ENCODE measurements at places on chromosomes 13 and 19. TPM values are rescaled to one million over a fixed set of nuclear protein-coding genes. Genes with fewer than 3 reads are reported as not detected.

MAU2 gene
- total RNA-seq: 32.4 TPM

RASAL3 gene
- total RNA-seq: not detected

ABCC4 gene
- 65.7 TPM for total RNA-seq

ATP5F1D gene
- 12.1 TPM for total RNA-seq

GPR18 gene
- not detected for total RNA-seq

ZIC2 gene
- not detected for total RNA-seq

GPR4 gene
- total RNA-seq: not detected

DNA sequence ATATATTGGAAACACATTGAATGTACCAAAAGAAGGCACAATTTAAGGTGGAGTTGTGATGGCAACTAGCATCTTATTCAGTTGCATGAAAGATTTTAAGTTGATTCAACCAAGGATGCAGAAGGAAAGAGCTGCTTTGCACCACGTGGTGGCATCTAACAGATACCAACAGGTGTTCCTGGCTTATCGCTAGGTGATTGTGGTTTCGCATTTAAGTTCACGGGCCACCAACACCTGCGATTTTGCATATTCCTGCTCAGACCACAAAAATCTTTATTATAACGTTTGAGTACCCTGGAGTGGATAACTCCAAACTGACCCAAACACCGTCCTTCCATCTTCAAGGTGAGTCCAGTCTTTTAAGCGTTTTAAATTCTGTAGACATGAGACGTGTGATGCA is 45.3 kb downstream of the RGCC start:
- DNase-seq: no peak

DNA sequence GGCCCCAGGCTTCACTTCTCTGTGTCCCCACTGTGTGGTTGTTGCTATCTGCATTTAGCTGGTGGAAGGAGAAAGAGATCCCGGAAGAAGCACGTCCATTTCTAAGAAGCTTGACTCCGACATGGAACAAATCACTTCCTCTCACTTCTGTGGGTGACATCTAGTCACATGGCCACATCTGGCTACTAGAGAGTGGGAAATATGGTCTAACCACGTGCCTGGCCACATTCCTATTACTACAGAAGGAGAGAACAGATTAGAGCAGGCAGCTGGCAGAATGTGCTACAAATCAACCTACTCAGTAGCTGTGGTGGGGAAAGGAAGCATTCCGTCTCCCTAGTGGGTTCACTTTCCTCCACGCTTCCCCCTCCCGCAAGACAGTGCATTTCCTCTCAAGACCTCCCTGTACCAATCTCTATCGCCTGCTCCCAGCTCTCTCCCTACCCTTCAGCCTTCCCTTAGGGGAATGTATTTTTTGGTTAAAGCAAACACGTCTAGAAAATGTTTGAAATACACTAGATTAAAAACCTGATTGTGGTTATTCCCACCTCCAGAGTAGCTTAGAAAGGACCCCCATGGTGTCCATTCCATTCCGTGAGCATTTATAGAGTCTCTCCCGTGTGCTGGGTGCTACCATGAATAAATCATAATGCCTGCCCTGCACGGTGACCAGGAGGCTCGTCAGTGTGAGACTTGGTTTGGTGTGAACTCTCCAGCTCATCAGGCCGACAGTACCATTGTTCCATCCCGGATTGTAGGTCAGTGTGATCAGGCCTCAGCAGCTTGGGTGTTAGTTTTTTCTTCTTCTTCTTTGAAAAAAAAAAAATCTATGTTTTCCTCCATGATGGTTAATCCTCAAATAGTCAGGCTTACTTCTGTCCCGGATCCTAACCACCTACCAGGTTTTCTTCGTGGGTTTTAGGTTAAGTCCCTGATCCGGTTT is 8.0 kb upstream of the AMER2 start:
- no peak for DNase-seq

- no peak for DNase-seq
Observed at GRCh38 chr13:30714629-30715371, 20.5 kb upstream of the ALOX5AP start.

GRCh38 chr19:34458677-34459076 is 22.9 kb upstream of the WTIP start:
- no peak for DNase-seq

GRCh38 chr13:85408415-85408814 is 390.8 kb downstream of the SLITRK6 start:
- no peak for DNase-seq

- DNase-seq: peak; percentile 93
Observed at GRCh38 chr19:4057931-4058692, 8.6 kb downstream of the ZBTB7A start.

GRCh38 chr19:1503089-1503924 is 9.5 kb downstream of the ADAMTSL5 start:
- peak; percentile 49 for DNase-seq

DNA sequence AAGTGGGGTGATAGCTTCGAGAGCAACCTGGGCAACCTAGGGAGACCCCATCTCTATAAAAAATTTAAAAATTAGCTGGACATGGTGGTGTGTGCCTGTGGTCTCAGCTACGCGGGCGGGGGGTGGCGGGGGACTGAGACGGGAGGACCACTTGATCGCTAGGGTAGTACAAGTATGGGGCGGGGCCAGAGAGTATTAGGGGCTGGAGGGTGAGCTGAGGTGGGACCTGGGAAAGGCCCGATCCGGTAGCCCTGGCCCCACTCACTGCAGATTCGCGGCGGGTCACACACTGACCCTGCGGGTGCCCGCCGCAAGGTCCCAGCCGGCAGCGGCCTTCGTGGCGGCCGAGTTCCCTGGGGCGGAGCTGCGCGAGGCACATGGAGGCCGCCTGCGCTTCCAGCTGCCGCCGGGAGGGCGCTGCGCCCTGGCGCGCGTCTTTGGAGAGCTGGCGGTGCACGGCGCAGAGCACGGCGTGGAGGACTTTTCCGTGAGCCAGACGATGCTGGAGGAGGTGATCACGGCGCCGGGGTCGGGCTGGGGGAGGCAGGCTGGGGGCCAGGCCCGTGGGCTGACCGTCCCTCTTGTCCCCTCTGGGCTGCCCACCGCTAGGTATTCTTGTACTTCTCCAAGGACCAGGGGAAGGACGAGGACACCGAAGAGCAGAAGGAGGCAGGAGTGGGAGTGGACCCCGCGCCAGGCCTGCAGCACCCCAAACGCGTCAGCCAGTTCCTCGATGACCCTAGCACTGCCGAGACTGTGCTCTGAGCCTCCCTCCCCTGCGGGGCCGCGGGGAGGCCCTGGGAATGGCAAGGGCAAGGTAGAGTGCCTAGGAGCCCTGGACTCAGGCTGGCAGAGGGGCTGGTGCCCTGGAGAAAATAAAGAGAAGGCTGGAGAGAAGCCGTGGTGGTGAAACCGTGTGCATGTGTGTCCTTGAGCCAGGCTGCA is 2.0 kb upstream of the ARHGAP45 start:
- peak; percentile 77 for DNase-seq

- no peak for DNase-seq
Observed at GRCh38 chr19:52234406-52234805, 35.0 kb upstream of the ZNF766 start.

DNA sequence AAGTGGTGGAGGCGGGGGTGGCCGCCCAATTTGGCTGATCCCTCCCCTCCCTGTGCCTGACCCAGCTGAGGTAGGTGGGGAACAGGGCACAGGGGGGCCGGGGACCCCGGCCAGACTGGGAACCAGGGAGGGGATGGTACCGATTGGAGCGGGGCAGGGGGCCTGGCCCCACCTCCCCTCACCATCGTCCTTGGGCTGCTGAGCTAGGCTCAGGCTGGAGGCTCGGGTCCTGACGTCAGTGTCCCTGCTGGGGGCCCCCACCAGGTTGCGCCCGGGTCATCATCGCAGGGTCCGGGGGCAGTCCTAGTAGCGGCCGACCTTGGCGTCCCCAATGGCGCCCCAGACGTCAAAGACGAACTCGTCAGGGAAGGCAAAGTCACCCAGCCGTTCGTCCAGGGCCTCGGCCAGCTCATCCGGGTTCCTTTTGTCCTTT is 3.0 kb upstream of the PTGER1 start:
- no peak for DNase-seq

DNA sequence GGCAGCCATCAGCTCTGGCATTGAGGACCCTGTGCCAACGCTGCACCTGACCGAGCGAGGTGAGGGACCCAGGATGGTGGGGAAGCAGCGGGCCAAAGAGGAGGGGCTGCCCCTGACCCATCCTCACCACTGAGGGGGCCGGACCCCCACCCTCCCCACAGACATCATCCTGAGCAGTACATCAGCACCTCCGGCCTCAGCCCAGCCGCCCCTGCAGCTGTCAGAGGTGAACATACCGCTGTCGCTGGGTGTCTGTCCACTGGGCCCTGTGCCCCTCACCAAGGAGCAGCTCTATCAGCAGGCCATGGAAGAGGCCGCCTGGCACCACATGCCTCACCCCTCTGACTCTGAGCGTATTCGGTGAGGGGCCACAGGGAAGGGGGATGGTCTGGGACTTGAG is 7.3 kb downstream of the LENG1 start:
- no peak for DNase-seq

DNA sequence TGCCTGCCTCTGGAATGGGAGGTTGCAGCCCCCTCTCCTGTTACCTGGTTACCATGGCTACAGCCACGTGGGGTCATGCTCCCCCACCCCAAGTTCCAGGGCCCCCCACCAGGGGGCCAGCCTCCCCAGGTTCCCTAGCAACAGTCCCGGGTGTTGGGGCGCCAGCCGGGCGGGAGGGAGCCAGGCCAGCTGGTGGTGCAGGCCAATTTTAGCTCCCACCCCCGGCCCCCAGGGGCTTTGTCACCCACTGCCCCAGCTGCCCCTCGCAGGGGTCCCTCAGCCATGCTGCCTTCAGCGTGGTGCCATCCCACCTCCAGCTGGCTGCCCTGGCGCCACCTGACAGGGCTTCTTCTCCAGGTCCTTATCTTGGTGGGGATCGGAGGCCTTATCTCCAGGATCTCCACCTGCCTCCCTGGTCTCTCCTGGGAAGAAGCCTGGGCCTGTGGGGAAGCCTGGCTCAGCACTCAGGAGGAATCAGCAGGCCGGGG is 3.0 kb downstream of the MARK4 start:
- DNase-seq: no peak

DNA sequence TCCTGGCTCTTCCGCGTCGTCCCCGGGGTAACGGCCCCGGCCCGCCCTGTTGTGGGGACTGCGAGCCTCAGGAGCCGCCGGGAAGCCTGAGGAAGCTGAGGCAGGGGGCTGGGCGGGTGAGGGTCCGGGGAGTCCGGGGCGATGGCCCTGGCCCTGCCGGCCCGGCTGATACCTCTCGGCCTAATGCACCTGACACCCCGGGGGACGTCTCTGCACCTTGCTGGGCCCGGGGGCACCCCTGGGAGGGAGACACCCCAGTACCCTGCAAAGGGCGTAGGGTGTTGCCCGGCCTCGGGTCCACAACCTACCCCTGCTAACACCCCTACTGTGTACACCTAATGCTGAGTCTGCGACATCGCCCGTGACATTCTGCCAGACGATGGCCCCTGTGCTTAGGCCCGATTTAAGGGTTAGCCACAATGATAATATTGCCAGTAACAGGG is 410 bp downstream of the PIN1 start:
- no peak for DNase-seq

DNA sequence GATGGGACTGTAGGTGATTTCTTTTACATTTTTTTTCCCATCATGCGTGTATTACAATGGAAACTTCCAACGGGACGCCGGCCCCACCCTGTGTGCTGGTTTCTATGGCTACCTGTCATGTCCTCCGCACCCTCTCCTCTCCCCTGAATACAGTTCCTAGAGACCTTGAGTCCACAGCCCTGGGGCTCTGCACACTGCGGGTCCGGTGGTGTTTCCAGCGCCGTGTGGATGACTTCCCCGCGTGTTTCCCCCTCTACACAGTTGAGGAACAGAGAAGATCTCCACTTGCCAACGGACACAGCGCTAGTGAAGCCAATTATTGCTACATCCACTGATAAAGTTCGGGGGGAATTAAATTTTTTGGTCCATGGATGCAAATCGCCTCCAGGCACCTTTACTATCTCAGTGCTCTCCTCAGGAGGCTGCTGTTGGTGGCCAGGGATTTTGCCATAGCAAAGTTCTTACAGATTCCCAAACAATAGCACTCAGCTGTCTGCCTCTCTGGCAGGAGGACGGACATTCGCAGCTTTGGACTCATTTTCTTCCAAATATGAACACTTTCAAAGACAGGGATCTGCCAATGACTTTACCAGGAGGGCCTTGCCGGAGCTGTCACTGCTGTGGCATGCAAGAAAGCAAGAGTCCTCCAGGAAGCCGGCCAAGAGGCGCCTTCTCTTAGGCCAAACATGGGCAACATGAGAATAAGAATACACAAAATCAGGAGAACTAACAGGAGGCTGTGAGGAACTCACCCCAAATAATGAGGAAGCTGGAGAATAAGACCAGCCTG is 39.3 kb upstream of the GAS6 start:
- DNase-seq: no peak

DNA sequence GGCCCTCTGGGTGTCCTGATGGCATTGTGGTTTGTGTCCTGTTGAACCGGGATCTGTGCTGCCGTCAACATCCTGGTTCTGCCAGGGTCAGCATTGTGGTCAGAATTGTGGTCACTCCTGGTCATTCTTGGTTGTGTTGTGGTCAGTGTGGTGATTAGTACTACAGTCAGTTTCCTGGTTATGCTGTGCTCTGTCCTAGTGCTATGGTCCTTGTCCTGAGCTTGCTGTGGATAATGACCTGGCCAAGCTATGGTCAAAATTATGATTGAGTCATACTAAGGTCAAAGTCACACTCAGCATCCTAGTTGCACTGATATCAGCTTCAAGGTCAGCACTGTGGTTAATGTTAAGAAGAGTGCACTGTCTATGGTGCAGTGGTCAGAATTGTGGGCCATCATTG is 4.5 kb upstream of the OLFM2 start:
- DNase-seq: no peak

- no peak for DNase-seq
Observed at GRCh38 chr19:4442819-4443146, 14.8 kb downstream of the UBXN6 start.

DNA sequence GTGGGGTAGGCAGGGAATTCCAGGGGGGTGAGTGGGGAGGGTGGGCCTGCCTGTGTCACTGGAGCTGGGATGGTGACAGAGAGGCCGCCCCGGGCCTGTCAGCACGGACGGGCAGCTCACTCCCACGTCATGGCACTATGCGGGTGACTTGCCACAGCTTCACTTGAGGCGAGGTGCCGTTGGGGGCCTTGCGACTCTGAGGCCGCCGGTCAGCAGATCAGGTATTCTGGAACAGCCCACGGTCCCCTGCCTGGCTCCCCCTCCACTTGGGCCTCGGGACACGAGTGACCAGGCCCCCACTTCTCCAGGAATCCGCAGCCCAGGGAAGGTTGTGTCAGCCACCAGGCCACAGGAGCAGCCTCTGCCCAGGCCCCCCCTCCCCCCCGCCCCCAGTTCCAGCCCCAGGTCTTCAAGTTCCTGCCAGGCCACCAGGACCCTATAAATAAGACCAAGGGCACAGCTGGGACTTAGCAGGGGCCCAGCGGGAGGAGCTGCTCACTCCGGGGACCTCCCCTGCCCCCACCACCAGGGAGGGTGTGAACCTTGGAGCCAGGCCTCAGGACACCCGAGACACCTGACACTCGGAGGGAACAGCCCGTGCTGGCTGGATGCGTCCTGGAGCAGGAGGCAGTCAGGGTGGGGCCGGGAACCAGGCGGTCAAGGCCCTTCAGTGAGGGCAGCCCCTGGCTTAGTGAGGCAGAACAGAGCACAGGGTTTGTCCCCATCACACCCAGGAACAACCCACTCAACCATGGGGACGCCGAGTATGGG is 2.7 kb upstream of the MIDN start:
- no peak for DNase-seq

GRCh38 chr13:99326012-99326411 is 18.8 kb upstream of the GPR183 start:
- DNase-seq: no peak

- no peak for DNase-seq
Observed at GRCh38 chr13:50916701-50917184, 7.2 kb downstream of the RNASEH2B start.

GRCh38 chr19:19034204-19034624 is 811 bp downstream of the ARMC6 start:
- DNase-seq: peak; percentile 59

Data from fibroblast of villous mesenchyme (primary cell).